Amniotic epithelial cell (primary cell): ENCODE measurements at places on chromosomes 3 and 15.

- DNase-seq, result peak; percentile 1
These were observed 819 bp downstream of the NEK4 start for GRCh38 chr3:52769786-52770455.

DNA sequence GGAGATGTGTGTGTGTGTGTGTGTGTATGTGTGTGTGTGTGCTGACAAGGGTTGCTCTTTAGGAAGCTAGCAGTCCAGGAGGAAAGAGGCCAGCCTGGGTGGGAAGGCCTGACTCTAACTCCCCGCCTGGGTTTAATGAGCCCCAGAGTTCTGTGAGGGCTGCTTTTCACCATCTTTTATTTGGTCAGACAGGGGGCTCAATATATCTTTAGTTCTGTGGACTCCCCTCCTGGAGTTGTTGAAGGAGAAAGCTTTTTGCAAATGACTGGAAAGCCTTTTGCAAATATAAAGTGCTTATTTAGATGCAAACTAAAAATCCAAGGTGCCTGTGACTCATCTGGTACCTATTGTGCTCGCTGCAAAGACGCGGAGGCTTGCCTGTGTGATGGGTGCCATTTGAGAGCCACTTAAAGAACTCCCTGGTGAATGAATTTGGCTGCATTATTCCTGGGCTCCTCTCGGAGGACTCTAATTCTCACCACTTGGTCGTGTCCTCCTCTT lies 24.5 kb downstream of the DRD3 start:
- DNase-seq, result no peak

DNA sequence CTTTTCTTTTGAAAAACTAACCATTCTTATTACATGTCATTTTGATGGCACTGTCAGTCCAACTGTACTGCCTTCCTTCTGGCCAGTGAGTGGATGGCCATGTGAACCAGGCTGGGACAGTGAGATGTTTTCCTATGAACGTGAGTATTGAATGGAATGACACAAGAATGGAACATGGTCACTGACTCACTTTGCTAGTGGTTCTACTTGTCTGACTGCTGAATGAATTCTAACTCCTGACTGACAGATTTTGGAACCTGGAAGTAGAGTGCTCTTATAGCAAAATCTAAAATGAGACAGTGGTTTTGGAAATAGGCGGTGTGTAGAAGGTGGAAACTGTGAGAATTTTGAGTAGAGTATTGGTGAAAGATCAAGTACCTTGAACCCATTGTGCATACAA lies 606.9 kb upstream of the KCNMB2 start:
- DNase-seq, result peak; percentile 26

DNA sequence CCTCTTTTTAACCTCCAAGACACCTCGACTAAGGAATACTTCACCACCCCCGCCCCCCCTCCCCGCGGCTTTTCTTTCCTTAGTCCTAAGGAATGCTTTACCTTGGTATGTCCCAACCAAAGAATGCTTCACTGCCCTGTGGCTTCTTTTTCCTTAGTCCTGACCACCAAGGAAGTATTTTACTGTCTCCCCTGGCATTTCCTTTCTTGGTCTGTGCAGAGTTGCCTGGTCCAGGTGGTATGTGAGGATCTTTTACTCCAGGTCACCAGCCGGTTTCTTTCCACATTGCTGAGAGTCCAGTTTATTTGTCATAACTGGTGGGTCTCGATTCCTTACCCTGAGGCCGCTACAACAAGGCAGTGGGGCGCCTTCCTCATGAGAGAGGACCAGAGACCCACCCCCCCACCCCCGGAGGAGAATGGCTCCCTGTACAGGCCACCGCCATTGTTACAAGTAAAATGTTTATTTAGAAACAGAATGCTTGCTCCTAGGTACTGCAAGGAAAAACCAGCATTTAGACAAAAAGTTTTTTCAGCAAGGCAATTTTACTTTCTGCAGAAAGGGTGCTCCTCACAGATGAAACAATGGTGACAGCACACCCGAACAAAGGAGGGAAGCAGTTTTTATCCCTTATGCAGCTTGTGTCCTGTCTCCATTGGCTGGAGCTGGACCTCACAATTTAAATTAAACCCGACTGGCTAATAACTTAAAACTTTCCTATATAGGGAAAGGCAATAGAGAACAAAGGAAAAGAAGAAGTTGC lies 23.1 kb upstream of the MTHFS start:
- DNase-seq, result no peak
